Stimulated activated CD4-positive, alpha-beta T cell treated with anti-CD3 and anti-CD28 coated beads, Interleukin-1b, Interleukin-23, amount 100 ng/mL, for 1 hour (primary cell): ENCODE measurements at places on chromosomes 4 and X.

- DNase-seq: no peak
These were observed 176.7 kb downstream of the LDB2 start for GRCh38 chr4:16721613-16722291.

- DNase-seq: no peak
These were observed 28.2 kb downstream of the ANXA5 start for GRCh38 chr4:121668368-121669162.

- no peak for DNase-seq
These were observed 31.7 kb upstream of the PDLIM3 start for GRCh38 chr4:185566972-185567371.

DNA sequence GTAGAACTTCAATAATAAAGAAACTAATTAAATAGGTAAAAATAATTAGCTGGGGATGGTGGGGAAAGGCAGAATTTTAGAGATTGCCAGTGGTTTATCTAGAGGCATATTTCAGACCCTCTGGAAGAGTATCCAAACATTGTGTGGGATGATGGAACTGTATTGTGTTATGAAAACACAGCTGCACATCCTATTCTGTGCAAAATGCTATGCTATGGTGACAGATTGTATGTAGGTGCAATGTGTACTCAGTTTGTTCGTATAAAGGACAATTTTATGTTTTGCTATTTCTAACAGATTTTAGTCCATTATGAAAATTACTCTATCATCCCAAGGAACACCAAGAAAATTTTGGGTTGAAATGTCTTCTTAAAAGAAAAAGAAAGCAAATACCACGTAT, 1054.7 kb downstream of the PDHA2 start:
- no peak for DNase-seq

DNA sequence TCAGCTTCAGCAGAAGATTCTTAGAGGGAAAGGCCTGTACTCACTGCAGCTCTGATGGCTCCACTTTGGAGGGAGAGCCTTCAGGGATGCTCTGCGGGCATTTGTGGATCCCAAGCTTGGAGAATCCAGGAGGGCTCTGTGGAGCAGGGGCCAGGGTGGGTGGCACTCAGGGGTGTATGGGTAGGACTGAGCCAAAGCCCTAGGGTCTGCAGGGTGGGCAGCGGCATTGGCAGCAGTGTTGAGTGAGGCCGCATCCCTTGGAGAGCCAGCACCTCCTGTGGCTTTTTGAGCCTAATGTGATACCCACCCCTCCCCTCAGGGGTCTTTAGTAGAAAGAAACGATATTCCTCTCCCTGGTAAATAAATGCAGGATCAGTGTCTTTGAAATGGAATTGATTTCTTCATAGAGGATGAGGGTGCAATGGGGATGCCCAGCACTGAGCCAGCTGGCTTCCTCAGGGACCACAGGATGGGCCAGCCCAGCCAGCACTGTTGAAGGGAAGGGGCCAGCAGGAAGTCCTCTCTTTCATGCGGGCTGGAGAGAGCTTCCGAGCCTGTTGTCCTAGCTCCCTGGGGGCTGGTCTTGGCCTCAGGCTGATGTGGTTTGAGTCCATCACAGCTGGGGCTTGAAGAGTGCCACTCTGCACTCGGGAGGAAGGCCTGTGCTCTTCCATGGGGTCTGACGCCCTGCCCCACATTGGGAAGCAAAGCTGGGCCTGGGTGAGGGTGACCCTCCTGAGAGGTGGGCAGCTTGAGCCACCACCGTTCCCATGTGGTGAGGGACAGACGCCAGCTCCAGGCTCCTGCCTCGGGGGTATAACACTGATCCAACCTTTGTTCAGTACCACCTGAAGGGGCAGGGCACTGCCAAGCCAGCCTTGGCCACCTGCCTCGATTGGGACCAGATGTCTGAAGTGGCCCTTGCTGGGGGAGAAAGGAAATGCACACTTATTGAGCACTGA, 49.5 kb downstream of the PSAPL1 start:
- no peak for DNase-seq
